Stimulated activated CD4-positive, alpha-beta T cell treated with anti-CD3 and anti-CD28 coated beads, Interleukin-15, amount 100 ng/mL, for 48 hours (primary cell): ENCODE measurements at places on chromosomes 3 and 15.

DNA sequence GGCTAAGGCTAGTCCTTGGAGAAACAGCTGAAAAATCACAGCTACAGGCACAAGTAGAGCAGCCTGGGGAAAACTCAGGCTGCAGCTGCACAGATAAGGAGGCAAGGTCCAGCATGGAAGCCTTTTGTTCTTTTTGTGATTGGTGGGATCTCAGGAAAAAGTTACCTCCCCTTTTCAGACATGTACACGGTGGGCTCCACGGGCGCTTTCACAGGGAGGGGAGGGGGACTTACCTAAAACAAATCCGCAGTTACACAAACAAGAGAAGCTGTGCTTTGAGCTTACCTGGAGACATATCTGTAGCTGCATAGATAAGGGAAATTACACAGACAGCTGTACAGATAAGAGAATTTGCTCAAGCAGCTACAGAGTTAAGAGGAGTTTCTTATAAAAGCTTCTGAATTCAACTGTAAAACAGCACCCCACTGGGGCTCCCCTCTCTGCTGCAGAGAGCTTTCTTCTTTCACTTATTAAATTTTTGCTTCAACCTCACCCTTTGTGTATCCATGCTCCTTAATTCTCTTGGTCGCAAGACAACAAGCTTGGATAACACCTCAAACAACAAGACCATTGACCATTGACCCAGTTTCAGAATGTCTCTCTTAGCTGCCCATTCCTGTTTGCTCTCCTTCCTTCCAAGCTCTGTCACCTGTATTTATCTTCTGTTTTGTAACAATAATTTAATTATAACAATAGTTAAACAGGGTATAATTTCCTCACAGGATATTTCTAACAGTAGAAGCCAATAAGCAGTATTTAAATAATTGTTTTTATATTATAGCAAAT, 10.9 kb upstream of the CD200 start:
- no peak for DNase-seq

DNA sequence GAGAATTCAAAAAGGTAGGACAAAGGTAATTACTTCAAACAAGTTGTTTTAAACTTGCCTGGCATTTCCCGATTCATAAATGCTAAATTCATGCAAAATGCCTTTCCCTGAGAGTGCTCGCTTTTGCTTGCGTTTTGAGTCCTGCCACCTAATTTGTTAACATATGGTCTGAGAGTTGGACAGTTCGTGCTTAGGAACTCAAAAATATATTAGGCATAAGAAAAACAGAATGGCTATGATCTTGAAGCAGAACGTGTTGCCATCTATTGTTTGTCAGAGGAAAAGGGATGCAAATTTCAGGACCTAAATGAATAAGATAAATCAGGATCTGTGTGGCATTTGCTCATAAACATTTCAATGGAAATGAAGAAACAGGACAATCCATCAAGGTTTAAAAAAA, 195.8 kb downstream of the ZMAT3 start:
- no peak for DNase-seq

- DNase-seq = no peak
Measured at GRCh38 chr3:16912400-16913263, 27.9 kb downstream of the PLCL2 start.

GRCh38 chr3:15300323-15301078, 31.9 kb downstream of the SH3BP5 start:
- DNase-seq = no peak

- no peak for DNase-seq
Measured at GRCh38 chr15:89754361-89755154, 3.5 kb upstream of the MESP1 start.

DNA sequence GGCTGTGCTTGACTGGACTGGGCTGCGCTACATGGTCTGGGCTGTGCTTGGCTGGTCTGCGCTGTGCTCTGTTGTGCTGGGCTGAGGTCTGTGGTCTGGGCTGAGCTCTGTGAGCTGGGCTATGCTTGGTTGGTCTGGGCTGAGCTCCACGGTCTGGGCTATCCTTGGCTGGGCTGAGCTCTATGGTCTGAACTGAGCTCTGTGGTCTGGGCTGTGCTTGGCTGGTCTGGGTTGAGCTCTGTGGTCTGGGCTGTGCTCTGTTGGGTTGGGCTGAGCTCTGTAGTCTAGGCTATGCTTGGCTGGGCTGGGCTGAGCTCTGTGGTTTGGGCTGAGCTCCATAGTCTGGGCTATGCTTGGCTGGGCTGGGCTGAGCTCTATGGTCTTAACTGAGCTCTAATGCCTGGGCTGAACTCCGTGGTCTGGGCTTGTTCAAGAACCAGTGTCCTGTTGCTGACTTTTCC, 92.0 kb downstream of the PLXNA1 start:
- no peak for DNase-seq

DNA sequence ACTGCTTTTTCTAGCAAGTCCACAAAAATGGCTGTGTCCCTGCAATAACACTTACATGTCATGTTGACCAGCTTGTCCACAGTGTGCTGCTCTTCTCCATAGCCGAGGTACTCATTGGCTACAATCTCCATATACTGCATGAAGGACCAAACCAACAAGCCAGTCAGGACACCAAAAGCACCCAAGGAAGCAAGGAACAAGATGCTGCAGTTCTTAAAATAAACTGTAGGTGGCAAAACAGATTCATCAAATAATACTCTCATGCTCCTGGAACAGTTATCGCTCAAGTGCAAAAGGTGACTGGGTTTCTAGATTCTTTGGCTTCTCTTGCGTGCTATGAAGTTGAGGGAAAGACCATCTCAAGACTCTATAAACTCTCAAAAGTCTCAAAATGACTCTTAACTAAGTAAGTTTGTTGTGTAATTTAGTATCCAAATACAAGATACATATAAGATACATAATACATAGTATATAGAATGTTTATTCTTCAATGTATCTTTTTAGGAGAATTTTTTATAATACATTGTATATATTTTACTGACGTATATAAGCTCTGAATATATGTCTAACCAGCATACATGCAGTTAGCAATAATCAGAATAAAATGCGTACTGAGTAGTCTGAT, 57.0 kb downstream of the NEK10 start:
- DNase-seq = no peak

DNA sequence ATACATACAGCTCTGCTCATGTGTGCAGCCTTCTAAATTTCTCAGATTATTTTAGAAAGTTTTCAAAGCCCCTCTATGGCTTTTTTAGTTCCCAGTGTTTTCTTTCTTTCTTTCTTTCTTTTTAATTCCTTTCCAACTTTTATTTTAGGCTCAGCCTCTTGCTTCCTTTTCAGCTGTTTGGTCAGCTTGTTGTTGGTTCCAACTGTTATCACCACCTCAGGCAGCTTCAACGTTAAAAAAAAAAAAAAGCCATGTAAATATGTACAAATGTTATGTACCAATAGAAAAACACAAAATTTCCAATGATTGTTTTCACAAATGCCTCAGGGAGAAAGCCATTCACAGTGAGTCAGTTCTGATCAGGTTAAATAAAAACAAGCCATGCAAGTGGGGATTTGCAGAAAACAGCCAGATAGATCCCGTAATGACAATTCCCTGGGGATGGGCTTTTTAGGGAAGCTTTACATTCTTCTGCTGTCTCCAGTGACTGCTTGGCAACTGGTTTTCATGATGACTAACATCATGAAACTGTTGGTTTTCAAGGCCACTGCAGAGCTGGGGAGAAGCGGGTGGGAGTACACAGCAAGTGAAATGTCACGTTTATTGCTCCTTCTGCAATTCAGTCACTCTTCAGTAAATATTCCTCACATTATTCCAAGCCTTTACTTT, 908.4 kb downstream of the EPHA3 start:
- DNase-seq = no peak

- no peak for DNase-seq
Measured at GRCh38 chr3:2968475-2968874, 141.7 kb downstream of the IL5RA start.

- no peak for DNase-seq
Measured at GRCh38 chr3:95184038-95184437, 1121.2 kb downstream of the NSUN3 start.

DNA sequence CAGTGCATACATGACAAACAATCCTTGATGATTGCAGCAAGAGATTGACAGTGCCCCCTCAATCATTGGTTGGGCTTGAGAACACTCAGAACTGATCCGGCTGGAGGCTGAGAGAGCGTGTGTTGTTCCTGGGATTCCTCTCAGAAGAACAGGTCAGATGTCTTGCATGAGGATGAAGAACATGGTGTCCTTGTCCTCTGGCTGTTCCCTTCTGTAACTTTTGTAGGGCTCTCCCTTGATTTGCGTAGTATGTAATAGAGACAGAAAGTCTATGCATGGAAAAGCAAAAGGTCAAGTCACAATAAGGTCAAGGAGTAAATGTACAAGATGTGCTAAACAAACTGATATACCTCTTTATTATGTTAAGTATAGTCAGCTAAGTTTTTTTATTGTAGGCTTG, 8.2 kb downstream of the CHST2 start:
- DNase-seq = no peak

GRCh38 chr3:71581457-71582035, 2.0 kb downstream of the FOXP1 start:
- DNase-seq = no peak

DNA sequence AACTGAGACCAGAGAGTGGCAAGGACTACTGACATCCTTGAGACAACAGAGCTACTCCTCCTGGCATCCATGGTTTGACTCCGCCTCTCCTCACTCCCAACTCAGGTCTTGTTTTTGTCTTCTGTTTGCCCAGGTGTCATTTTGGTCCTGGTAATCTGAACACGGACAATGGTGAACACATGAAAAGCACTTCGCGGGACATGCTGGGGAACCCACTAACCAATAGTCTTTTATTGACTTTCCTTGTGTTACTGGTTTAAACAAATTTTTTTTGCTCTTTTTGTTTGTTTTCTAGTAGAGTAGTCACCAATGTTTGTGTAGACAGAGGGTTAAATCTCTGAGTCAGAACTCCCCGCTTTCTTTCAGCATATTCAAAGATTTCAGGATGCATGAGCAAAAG, 38.4 kb downstream of the LARP6 start:
- no peak for DNase-seq

DNA sequence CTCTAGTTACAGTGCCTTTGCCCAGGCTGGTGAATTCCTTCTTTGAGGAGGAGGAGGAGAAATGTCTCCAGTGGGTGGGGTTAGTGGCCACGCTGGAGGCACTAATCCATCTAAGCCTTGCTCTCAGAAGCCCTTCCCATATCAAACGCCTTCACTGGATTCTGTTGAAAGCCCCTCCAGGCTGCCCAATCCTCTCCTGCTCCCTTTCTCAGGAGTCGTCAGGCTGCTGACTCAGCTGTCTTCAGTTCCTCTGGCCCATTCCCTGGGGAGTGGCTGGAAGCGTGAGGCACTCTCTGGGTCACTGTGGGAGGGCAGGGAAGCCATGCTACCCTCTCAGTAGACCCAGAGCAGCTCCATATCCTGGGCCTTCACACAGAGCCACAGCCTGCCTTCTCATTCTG, 2.7 kb downstream of the AP2M1 start:
- DNase-seq = no peak

- DNase-seq = no peak
Measured at GRCh38 chr3:49655731-49656285, 18.3 kb upstream of the APEH start.

GRCh38 chr3:45605534-45605933, 11.0 kb downstream of the LIMD1 start:
- DNase-seq = no peak

- no peak for DNase-seq
Measured at GRCh38 chr15:25805031-25805430, 58.1 kb downstream of the ATP10A start.

- DNase-seq = no peak
Measured at GRCh38 chr3:38998086-38998485, 53.7 kb downstream of the SCN11A start.

DNA sequence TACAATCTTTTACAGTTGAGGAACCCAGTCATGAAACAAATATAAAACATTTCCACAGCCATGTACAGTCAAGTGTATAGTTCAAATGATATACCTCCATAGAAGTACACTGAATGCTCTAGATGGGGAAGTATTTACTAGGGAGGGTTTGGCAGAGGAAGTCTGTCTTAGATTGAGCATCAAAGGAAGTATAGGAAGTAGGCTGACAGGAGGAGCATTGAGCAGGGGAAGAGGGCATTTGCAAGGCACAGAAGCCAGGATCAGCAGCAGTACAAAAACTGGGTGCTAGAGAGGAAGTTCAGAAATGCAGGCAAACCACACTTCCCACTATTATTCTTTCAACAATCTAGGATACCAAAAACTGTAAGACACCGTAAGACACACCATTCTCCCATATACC, 122.6 kb downstream of the ANO10 start:
- no peak for DNase-seq

DNA sequence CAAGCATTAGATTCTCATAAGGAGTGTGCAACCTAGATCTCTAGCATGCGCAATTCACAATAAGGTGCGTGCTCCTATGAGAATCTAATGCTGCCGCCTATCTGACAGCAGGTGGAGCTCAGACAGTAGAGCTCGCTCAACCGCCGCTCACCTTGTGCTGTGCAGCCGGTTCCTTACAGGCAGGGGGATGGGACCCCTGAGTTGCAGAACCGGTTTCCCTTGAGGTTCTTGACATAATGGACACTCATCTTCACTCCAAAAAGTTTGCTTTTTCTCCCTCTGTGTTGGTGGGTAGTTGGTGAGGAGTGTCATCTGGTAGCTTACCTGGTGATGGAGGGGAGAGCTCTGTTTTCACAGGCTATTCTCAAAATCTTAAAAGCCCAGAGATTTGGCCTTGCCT, 324.0 kb upstream of the TBL1XR1 start:
- no peak for DNase-seq

GRCh38 chr15:98413933-98414546, 234.3 kb upstream of the IGF1R start:
- no peak for DNase-seq

DNA sequence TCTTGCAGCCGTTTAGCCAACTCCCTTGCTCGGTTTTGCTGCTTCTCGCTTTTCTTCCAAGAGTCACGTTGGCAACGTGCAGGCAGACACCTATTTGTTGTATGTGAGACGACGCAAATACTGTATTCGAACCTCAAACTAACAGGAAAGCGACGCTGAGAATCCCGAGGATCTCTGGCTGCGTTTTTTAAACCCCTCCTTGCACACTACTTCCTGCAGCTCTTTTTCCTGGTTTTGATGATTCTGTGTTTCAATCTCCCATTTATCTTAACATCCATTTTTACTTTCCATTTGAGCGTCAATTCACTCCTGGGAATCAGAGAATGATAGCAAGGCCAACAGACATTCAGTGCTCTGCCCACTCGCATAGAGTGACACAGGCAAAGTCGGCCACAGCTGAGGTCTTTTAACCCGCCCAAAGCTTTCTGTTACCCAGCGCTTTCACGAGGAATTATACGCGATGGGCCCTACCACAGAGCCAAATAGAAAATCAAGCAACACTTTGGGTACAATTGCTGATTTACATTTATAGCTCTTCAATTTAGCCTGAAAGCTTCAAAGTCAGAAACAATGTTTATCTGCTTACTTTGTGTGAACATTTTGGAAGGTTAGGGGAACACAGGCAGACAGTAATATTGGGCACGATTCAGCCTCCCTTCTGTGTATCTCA, 1.6 kb upstream of the ANXA2 start:
- DNase-seq = no peak
